ENCODE measurements at places on chromosomes 3 and 15. TPM values are rescaled to one million over a fixed set of nuclear protein-coding genes. Genes with fewer than 3 reads are reported as not detected.

Gene PLA2G4B
- total RNA-seq = 0.50 TPM

Gene PPP1R14D
- not detected for total RNA-seq

Gene CAMK2N2
- total RNA-seq = 0.50 TPM

Gene P2RY14
- not detected for total RNA-seq

Gene ARHGAP31
- 9.1 TPM for total RNA-seq

Gene GOLGA8G
- total RNA-seq = not detected

Gene CEMIP
- 600 TPM for total RNA-seq

Gene CSK
- 25.4 TPM for total RNA-seq

Gene TAGLN3
- not detected for total RNA-seq
